Fibroblast of skin of back (primary cell): ENCODE measurements at places on chromosomes 5 and 9.

GRCh38 chr5:66329078-66329477 lies 185.0 kb downstream of the SREK1 start:
- no peak for DNase-seq

DNA sequence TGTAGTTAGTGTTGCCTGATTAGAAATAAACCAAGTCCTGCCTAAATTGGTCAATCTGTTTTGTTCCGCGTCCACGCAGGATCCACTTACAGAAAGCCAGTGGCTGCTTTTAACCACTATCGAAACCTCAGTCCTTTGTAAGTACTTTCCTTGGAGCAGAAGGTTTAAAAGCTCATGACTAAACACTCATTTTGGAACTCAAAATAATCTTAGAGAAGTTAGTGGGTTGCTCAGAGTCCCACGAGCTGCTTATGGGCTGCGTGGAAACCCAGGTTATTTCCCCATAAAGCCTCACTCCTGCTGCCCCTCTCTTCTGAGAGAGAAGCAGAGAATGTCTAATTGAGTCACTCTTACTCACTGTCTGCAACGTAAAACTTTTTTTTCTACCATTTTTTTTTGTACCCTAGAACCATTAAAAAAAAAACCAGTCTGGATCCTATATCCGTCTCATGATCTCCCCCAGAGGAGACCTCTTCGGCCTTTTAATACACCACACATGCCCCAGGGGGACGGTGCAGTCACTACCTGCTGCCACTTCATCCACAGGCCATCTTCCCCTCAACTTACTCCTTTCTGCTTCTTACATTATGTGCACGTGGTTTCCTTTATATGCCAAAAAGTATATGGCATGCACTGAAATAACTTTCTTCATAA lies 7.6 kb downstream of the BASP1 start:
- peak; percentile 61 for DNase-seq

- DNase-seq = no peak
Observed at GRCh38 chr5:139954022-139954421, 89.1 kb downstream of the NRG2 start.

- peak; percentile 80 for DNase-seq
Observed at GRCh38 chr9:83472221-83472665, 66.0 kb downstream of the FRMD3 start.

- DNase-seq = no peak
Observed at GRCh38 chr5:10838038-10838437, 77.0 kb upstream of the DAP start.
